NCI-H510A treated with DMSO at 0.1 percent for 48 hours (cell line): ENCODE measurements at places on chromosomes 1 and 21.

DNA sequence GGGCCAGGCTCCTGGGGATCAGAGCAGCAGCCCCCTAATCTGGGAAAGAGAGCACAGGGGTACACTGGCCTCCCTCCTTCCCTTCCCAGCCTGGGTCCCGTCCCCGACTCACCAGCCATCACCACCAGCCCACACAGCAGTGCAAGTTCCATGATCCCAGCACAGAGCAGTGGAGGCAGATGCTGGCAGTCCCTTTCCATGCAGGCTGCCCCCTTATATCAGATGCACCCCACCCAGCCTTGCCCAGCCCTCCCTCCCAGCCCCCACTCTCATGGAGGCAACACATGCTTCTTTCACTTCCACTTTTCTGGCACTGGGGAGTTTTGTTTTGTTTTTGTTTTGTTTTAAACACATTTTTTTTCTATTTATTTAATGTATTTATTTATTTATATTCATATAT, at the start of gene PLA2G2D:
Gene PLA2G2D (minus strand): TSS at position 190 of the 400 bp plus-strand sequence. CDS start 38 bp downstream, at position 152.
- DNase-seq: no peak

DNA sequence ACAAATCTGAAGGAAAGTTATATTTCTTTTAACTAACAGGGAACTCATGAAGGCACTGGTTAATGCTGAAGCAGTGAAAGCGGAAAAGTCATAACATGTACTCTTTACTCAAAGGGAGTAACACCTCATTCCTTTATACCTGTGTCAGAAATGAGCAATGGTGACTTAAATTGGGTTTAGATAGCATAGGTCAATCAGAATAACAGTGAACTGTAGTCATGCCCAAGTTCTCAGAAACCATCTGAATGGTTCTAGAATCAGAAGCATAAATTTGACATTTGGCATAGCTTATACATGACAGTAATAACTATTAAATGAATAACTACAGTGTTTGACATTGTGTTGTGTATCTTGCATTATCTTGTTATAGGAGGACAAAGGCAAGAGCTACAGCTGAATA, 382.0 kb downstream of the NUF2 start:
- DNase-seq: no peak

GRCh38 chr1:101002551-101002950, 23.0 kb downstream of the DPH5 start:
- no peak for DNase-seq

DNA sequence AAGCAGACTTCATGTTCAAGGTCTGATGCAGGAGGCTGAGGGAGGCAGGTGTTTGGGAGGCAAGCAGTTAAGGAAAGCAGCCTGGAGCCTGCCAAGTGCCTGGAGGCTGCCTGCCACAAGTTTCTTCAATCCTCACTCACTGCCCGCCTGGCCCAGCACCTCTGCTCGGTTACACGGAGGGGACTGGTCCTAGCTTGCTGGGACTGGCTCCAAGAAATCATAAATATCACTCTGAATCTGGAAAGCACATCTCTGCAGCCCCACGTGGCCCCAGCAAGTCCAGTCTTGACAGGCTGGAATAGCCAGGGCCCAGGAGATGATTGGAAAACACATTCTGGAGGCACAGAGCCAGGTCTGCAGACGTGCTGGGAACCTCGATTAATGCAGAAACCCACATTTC, 83.9 kb downstream of the BCAR3 start:
- DNase-seq: no peak

GRCh38 chr1:172203902-172204301, 216.6 kb upstream of the C1orf105 start:
- no peak for DNase-seq

- DNase-seq: no peak
These were observed 12.0 kb downstream of the PPFIA4 start for GRCh38 chr1:203038217-203038741.

- no peak for DNase-seq
These were observed 147.9 kb downstream of the MAGI3 start for GRCh38 chr1:113538225-113538624.

DNA sequence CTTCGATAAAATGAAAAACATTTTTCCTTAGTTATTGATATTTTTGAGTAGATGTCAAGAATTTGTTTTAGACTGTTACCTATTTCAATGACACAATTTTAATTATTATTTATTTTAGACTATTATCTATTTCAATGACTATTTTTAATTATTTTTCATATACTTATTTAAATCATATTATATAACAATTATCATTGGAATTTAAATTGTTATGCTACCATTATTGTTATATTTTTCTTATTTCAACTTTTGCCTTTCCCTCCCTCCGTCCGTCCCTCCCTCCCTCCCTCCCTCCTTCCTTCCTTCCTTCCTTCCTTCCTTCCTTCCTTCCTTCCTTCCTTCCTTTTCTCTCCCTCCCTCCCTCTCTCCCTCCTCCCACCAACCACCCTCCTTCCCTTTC, 229.3 kb downstream of the GRIK1 start:
- no peak for DNase-seq

GRCh38 chr1:18204575-18204974, 97.0 kb downstream of the IGSF21 start:
- no peak for DNase-seq

DNA sequence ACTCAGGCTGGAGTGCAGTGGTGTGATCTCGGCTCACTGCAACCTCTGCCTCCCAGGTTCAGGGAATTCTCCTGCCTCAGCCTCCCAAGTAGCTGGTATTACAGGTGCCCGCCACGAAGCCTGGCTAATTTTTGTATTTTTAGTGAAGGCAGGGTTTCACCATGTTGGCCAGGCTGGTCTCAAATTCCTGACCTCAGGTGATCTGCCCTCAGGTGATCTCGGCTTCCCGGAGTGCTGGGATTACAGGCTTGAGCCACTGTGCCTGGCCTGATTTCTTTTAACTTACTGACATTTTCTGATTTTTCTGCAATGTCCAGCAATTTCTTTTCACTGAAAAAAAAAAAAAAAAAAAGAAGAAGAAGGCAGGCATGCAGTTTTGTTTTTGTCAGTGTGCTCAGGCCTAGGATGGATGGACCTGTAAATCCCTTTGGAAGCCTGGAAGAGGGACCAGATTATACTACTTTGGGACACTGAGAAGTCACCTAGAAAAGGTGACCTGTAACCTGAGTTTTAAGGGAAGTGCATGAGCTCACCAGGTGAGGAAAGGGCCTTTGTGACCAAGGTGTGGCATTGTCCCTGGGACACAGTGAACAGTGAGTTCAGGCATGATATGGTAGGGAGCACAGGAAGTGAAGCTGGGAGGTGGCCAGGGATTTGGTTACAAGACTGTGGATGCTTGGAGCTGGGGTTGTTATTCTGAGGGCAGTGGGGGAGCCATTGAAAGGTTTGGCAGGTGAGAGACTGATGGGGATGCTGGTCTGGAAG, 2.7 kb upstream of the TMEM61 start:
- peak; percentile 26 for DNase-seq

DNA sequence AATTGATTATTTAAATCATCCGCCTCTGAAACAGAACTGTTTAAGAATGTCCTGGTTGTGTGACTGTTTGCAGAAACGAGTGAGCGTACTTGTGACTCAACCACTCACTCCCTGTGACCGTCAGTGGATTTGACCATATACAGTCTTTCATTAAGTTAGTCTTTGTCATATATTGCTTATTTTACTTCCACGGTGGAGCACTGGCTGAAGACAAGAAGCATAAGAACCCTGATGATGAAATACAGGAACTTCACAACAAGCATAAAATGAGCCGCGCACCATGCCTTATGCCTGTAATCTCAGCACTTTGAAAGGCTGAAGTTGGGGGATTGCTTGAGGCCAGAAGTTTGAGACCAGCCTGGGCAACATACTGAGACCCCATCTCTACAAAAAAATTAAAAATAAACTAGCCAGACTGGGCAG, 194.0 kb downstream of the TOMM20 start:
- no peak for DNase-seq

GRCh38 chr1:77655431-77655974, 27.0 kb downstream of the ZZZ3 start:
- DNase-seq: peak; percentile 99

GRCh38 chr1:157288492-157288891, 150.3 kb upstream of the ETV3 start:
- no peak for DNase-seq

- DNase-seq: peak; percentile 82
These were observed 26.8 kb downstream of the UMODL1 start for GRCh38 chr21:42097860-42098454.

DNA sequence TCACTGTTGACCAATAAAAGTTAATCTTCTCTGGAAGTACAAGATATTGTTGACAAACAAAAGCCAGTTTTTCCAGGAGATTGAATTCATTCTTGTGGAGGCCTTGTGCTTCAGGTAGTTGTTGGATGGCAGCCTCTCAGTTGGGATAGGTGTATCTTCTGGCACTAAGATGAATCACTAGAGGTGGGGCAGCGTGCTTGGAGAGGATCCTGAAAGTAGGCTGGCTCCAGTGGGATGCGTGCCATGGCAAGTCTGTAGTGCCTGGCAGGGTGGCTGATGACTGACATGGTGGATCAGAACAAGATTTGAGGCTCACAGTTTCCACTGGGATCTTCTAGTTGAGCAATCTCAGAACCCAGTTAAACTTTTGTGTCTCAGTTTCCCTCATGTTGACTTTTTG, 2.4 kb downstream of the VPS13D start:
- no peak for DNase-seq
